Activated CD4-positive, alpha-beta T cell treated with anti-CD3 and anti-CD28 coated beads, Interleukin-2, amount 10 ng/mL, durations not matched to agents 7 days and 5 days (primary cell): ENCODE measurements at places on chromosomes 4 and X.

GRCh38 chr4:42350611-42351182, 46.6 kb upstream of the SHISA3 start:
- peaks cover 14% of the 10 kb centered on the region for H3K27me3 ChIP-seq
- H3K4me1 ChIP-seq, result no peaks in the 10 kb centered on the region
- H3K27ac ChIP-seq, result no peak overlapping the region

DNA sequence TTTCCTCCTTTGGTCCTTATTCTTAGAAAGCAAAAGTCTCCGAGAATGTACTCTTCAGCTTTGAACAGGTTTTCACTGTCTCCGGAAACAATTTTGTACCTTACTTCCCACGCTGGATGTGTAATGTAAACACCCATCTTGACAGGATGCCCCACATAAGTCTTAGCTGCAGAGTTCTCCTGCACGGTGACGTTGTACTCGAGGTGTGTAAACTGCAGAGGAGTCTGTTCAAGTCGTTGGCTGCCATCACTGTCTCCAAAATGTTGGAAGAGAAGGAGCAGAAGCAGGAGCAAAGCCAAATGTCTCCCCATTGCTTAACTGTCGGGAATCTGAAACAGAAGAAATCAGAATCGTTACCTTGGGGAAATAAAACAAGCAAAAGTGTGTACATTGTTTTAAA, 14.1 kb downstream of the FAT1 start:
- no peaks in the 10 kb centered on the region for H3K27me3 ChIP-seq
- H3K4me3 ChIP-seq, result no peak overlapping the region
- no peak overlapping the region for H3K27ac ChIP-seq
- H3K4me1 ChIP-seq, result no peaks in the 10 kb centered on the region
- no peak for DNase-seq

- H3K27ac ChIP-seq, result peak overlapping the region; percentile 87
- no peaks in the 10 kb centered on the region for H3K36me3 ChIP-seq
- no peak for DNase-seq
- no peaks in the 10 kb centered on the region for H3K27me3 ChIP-seq
- H3K4me3 ChIP-seq, result peak overlapping the region; percentile 92
- peaks cover 26% of the 10 kb centered on the region for H3K4me1 ChIP-seq
These were observed 12.7 kb downstream of the ACOX3 start for GRCh38 chr4:8427761-8428287.

DNA sequence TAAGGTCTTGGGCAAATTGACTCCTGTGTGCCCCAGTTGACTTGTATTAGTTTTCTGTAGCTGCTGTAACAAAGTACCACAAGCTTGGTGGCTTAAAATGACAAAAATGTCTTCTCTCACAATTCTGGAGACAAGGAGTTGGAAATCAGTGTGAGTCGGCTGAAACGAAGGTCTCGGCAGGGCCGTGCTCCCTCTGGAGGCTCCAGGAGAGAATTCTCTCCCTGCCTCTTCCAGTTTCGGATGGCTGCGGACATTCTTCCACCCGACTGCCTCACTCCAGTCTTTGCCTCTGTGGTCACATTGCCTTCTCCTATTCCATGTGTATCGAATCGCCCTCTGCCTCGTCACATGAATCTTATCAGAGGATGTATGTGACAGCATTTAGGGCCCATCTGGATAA, 66.0 kb upstream of the PHOX2B start:
- H3K4me1 ChIP-seq, result no peaks in the 10 kb centered on the region
- H3K27me3 ChIP-seq, result peaks cover 2% of the 10 kb centered on the region

DNA sequence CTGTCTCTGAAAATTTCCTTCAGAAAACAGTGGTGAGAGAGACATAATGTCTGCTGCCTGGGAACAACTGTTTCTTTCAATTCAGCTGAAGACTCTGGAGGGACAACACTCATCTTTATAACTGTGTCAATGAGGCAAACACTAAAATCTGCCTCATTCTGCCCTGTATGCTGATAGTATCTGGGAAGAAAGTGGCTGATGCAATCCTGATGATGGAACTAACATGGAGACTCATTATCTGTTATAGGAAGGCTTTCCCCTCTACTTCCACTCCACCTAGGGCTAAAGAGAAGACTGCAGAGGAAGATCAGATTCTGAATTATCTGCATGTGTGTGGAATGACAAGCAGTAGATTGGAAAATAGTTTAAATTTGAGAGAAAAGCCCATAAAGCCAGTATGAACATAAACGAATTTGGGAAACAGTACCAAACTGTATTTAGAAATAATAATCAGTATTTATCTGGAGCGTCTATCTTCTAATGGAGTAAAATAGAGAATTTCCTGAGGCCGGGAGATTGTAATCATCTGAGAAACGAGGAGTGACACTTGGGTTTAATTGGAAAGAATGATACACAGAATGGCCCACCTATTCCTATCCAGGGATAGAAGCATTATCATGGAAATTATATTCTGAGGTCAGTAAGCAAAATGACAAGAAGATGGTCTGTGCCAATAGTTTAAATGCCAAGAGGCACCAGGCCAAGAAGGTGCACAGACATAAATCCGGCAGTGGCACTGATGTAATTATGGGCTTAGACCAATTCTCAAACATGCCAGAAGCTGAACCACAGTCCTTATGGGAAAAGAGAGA, 85.4 kb downstream of the SHISA3 start:
- no peak for DNase-seq
- no peaks in the 10 kb centered on the region for H3K4me1 ChIP-seq
- H3K27ac ChIP-seq, result no peak overlapping the region

DNA sequence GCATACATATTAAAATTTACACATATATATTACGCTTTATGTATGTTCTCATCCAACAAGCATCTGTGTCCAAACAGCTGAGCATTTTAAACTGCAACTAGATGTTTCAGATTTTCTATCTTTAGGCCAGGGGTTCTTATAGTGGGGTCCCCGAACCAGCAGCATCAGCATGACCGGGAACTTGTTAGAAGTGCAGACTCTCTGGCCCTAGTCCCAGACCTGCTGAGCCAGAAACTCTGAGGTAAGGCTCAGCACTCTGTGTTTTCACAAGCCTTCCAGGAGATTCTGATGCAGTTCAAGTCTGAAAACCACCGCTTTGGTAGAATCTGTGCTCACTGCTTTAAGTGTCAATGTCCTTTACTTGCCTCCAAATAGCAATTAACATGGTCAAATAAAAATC, 266.2 kb upstream of the CASK start:
- no peaks in the 10 kb centered on the region for H3K27me3 ChIP-seq
- no peak for DNase-seq
- no peak overlapping the region for H3K4me3 ChIP-seq
- H3K36me3 ChIP-seq, result no peaks in the 10 kb centered on the region

GRCh38 chr4:171025343-171025742, 787.9 kb upstream of the GALNTL6 start:
- no peaks in the 10 kb centered on the region for H3K27me3 ChIP-seq
- no peak overlapping the region for H3K27ac ChIP-seq
- DNase-seq, result no peak
- H3K4me1 ChIP-seq, result no peaks in the 10 kb centered on the region
- H3K36me3 ChIP-seq, result no peaks in the 10 kb centered on the region

GRCh38 chr4:40065010-40065409, 8.4 kb downstream of the N4BP2 start:
- no peaks in the 10 kb centered on the region for H3K27me3 ChIP-seq
- no peak for DNase-seq
- H3K36me3 ChIP-seq, result peaks cover 65% of the 10 kb centered on the region
- peak overlapping the region; percentile 63 for H3K27ac ChIP-seq
- peaks cover 60% of the 10 kb centered on the region for H3K4me1 ChIP-seq
